ENCODE measurements at places on chromosomes 11 and 22.
A peak's percentile ranks its signal among the peaks of the same experiment; 100 is the strongest.

DNA sequence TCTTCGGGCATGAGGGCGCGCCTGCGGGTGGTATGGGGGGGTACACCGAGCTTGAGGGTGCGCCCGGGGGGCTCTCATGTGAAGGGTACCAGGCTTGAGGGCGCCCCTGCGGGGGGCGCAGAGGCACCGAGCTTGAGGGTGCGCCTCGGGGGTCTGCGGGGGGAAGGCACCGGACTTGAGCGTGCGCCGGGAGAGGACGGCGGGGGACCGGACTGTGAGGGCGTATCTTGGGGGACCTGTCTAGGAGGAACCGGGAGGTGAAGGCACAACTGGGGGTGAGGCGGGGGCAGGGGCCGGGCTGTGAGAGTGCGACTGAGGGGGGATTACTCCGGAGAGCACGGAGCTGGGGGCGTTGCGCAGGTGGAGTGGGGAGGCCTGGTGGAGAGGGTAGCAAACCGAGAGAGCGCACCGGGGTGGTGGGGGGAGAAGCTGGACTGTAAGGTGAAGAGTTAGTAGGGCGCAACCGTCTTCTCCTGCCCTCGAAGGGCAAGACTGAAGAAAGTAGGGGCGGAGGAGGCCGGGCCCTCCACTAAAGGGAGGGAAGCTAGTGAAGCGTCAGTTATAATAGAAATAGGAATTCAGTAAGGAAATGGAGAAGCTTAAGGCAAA, 1.1 kb upstream of the DDX6 start:
- peak; percentile 29 for DNase-seq

DNA sequence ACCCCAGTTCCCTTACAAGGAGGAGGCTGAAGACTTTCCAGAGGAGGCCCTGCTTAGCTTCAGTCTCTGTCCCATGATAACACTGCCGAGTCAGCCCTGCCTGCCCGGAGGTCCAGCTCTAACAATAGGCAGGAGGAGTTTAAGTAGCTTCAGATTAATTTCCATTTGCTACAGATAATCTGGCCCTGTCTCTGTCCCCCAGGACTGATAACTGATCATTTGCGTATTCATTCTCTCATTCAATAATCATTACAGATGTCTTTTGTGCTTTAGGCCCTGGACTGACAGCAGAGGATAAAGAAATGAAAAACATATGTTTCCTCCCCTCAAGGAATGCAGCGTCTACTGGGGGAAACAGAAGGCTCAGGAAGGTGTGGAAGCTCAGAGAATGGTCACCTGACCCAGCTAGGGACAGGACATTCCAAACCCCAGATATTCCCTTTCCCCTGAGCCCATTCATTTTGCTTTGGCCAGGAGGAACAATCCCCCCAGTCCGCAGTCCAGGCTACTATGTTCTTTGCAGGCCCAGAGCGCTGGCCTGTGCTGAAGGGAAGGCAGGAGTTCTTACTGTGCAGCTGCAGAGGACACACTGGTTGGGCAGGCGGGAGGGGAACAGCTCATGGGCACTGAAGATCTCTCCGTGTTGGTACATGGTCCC, 20.8 kb downstream of the CHRDL2 start:
- no peak for DNase-seq

DNA sequence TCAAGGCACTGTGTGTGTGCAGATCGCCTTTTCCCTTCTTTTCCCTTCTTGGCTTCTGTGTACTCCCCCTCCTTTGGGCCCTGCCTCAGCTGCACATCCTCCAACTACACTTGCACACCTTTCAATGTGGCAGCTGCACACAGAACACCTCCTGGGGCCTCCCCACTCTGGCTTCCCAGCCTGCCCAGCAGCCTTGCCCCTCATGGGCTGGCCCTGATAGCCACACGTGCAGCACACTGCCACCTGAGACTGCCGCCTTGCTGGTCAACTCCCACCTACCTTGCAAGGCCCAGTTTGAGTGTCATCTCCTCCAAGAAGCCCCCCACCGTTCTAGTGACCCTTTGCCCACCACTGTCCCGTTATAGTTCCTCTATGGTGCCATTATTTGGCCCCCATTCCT, 77.3 kb upstream of the ARFGAP3 start:
- DNase-seq = no peak

DNA sequence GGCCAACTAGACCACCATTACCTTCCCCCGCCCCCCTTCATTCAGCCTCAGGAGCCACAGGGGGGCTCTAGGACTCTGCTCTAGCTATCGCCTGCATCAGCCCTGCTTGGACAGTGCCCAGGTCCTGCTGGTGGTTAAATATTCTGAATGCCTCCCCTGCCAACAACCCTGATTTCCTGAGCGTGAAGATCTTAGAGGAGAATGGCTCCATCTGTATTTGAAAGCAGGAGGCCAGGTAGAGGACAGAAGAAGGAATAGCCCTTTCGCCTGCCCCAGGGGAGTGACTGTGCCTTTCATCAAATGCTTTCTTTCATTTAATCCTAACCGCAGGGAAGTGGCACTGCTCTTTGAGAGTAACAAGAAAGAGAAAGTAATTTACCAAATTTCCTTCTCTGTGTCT, 69.2 kb downstream of the ISX start:
- DNase-seq = no peak

DNA sequence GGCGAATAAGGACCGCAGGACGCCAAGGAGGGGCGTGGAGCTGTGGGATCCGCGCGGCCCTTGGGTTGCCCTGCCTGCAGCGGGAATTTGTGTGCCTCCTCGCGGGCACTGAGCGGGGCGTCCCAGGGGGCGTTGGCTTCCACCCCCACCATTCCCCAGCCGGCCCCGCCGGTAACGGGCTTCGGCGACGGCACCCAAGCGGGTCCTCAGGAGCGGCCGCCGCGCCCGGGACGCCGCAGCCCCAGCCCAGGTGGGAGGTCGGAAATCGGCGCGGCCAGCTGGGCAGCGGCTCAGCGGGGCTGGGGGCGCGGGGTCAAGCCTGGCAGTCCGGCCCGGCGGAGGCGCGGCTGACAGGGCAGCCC, 320 bp downstream of the CLTCL1 start:
- DNase-seq = peak; percentile 25

DNA sequence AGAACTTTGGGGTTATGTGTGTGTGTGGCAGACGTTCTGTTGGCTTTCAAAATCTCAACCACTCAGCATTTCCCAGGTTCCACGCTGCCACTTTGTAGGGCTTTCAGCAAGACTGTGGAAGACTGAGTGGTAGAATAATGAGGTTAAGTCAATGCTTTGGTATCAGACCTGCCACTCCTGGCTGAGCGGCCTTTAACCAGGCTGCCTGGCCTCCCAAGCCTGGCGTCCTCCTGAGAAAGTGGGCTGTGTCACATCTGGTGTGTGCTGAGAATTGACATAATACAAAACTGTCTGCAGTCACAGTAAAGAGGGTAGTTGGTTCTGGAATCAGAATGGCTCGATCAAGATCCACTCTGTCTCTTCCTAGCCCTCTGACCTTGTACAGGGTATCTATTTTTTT, 126.5 kb downstream of the DBX1 start:
- DNase-seq = no peak

GRCh38 chr11:70233511-70233934, 30.4 kb downstream of the FADD start:
- DNase-seq = no peak

- DNase-seq = no peak
Observed at GRCh38 chr22:29907753-29908515, 25.0 kb downstream of the MTMR3 start.

DNA sequence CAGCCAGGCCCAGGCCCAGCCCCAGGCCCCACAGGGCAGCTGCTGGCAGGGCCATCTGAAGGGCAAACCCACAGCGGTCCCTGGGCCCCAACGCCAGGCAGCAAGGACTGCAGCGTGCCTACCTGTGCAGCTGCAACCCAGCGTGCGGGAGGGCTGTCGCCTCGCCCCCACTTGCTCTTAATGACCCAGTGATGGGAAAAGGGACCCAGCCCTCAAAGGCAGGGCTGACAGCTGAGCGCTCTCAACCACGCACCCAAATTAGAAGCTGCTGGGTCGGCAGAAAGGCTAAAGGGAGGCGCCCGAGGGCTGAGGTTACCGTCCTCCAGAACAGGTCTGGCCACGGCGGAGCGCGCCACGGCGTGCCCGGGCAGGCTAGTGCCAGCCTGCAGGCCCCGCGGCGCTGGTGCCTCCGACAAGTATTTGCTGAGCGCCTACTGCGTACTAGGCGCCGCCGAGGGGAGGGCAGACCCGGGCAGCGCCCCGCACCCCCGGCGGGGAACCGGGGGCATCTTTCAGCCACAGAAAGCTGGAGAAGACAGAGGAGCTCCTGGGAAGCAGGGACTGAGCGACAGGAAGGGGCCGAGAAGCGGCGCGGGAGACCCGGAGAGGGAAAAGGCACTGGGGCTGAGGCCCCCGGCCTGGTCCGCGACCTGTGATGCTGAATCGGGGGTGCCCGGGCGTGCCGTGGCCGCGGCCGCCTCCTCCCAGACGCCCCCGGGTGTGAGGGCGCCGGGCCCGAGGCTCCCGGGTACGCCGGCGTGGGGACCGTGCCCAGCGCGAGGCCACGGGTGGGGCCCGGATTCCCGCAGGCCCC, 773 bp downstream of the HRAS start:
- no peak for DNase-seq

DNA sequence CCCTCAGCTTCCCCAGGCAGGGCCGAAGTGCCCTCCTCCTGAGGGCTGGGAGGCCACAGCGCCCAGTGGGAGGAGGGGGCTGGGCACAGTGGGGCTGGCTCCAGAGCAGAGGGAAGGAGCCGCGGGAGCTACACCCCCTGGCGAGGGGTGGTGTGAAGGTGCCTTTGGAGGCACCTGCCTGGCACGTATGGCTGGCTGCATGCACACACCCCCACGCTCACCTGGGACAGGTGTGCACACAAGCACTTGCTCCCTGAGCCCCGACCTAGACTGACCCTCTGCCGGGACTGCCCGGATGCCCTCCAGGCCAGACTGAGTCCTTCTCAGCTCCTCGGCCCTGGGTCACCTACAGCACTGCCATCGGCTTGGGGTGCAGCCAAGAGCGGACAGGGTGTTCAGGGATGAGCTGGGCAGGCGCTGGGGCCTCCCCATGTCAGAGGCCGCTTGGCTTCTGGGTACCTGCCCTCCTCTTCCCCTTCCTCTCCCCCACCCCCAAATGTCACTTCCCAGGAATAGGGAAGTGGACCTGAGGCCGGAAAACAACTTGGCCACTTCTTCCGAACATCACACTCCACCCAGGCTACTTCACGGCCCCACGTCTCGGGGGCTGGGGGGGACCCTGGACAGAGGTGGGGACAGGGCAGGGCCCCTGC, 7.4 kb upstream of the PIM3 start:
- DNase-seq = no peak

DNA sequence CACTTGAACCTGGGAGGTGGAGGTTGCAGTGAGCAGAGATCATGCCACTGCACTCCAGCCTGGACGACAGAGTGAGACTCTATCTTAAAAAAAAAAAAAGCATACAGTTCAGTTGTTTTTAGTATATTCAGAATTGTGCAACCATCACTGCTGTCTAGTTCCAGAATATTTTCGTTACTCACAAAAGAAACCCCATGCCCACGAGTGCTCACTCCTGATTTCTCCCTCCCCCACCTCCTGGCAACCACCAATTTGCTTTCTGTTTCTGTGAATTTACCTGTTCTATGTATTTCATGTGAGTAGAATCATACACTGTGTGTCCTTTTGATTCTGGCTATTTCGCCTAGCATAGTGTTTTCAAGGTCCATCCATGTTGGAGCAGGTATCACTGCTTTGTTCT, 24.8 kb downstream of the PTPRJ start:
- DNase-seq = no peak

GRCh38 chr22:50691521-50691920, 18.9 kb downstream of the SHANK3 start:
- no peak for DNase-seq

- DNase-seq = no peak
Observed at GRCh38 chr22:20087319-20088262, 7.5 kb downstream of the DGCR8 start.

DNA sequence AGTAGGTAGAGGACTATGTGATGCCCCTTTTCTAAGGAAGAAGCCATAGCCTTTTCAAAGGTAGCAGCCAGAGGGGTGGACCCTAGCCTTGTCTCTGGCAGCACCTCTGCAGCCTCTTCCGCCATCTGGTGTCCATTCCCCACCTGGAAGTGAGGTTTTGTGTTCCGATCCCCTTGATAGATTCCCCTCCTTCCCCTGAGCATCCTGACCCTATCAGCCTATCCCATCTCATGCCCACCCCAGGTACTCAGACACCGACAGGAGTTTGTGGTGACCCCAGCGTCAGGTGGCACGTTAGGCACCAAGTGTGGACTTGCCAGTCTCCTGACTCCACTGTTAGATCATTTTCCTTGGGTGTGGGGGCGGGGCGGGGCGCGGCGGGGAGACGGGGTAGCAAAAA, 398 bp upstream of the FAM89B start:
- no peak for DNase-seq

DNA sequence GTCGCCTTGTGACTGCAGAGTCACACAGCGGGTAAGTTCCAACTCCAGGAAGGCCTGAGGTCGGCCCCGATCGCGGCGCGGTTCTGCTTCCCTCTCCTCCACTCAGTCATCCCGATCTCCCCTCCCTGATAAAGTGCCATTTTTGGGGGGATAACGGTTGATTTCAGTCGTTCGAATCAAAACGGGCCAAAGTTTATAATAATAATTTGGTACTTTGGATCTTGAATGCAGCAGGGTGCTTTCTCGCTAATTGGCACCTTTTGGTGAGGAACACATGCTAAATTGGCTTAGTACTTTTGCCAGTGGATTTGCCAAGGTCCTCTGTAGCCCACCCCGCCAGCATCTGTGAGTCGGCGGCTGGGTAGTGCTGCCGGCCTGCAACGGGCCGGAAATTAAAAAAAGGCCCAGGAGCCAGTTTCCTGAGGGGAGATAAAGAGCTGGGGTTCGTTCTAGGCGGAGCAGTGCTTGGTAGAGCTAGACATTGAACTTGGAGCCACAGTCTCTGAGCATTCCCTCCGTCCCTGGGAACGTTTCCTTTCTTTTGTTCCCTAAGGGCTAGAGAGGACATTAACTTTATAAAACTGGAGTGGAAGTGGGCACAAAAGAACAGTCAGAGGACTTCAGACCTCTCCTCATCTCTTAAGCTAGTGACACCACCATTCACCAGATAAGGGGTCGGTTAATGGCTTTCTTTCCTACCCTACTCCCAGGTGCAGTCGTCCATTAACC, 997 bp downstream of the UBE2L3 start:
- no peak for DNase-seq

DNA sequence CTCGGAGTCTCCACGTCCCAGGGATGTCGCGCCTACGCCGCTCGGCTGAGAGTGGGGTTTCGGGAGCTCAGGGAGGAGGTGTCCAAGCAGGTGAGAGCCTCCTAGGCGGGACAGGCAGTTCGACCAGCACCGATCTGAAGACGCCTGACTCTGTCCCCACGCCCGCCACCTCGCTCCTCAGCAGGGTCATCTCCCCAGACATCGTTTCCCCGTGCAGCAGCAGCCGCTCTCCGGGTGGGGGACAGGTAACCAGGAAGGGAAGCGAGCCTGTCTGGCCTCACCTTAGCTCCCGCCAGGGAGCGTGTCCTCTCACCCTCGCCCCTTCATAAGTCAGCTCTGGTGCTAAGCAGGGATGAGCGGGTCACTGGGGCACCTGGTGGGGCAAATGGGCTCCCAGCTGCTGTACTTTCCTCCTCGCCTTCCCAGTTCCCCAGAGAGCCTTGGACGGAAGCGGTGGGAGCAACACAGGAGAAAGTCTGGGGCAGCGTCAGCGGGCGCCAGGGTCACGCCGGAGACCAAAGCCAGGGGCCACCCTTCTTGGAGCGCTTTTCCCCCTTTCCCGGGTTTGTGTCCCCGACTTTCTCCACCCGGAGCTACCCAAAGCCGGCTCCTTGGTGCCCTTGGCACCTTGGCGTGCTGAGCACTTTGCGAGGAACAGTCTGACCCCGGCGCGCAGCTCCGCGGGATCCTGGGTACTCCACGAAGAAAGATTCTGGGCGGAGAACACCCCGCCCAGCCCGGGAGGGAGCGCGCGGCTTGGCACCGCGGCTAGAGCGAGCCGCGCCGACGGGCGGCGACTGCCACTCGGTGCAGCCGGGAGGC, 1.6 kb downstream of the SPON1 start:
- DNase-seq = no peak

- DNase-seq = no peak
Observed at GRCh38 chr11:3096909-3097530, 39.8 kb upstream of the CARS1 start.

Measured in activated T-helper 2 cell treated with anti-CD3 and anti-CD28 coated beads, Interferon-gamma antibody, Interleukin-2, Interleukin-4, amounts not matched to agents 10 μg/mL and 5 μg/mL and 100 μg/mL, durations not matched to agents 14 hours and 24 hours and 36 hours (primary cell).